ENCODE measurements at places on chromosomes 13 and 19. TPM values are rescaled to one million over a fixed set of nuclear protein-coding genes. Genes with fewer than 3 reads are reported as not detected.

UBE2M gene
- total RNA-seq = 119 TPM

NCR1 gene
- not detected for total RNA-seq

LINGO3 gene
- not detected for total RNA-seq

GRCh38 chr13:33867472-33867871, 49.5 kb downstream of the RFC3 start:
- no peak for DNase-seq

GRCh38 chr19:35868172-35868822, at the start of gene APLP1:
APLP1 (plus strand) TSS chr19:35868574; CDS start chr19:35868637, 63 bp downstream.
- peak; percentile 66 for DNase-seq

DNA sequence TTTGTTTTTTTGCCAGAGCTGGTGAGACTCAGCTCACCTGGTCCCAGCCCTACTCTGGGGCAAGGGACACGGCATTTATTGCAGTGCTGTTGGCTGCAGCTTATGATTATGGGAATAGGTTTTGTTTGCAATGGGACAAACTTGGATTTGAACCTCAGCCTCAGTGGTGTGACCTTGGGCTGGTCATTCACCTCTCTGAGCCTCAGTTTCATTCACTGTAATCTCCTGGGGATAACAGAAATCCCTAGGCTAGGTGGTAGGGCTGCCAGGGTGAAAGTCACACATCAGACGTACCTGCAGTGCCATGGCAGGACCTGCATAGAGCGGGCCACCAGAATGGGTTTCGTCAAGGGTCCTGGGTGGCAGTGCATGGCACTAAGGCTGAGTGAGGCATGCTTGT, 73.7 kb upstream of the MEDAG start:
- no peak for DNase-seq

GRCh38 chr13:24865163-24865953, 101.4 kb downstream of the RNF17 start:
- DNase-seq = no peak

All from neural crest cell (in vitro differentiated cells).